Cortex of kidney (tissue), 1 donor: ENCODE measurements at places on chromosomes 4 and X.

GRCh38 chrX:8083286-8083685 lies 87.8 kb downstream of the VCX2 start:
- no peak for DNase-seq

GRCh38 chr4:187550256-187550950 lies 445.2 kb upstream of the ZFP42 start:
- DNase-seq: no peak

DNA sequence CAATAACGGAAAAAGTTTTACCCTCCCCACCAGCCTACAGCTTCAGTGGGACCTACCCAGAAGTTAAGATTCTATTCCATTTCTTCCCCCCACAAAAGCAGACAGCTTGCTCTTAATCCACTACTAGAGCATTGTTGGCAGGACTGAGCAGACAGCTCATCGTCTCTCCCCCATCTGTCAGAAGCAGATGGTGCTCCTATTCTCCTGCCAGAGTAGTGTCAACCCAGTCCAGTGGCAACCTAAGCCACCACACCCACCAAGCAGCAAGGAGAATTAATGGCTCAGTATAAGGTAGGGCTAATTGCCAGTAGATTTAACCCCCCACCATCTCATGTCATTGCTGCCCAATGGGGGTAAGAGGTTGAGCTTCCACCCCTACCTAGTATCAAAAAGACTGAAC lies 62.0 kb downstream of the AWAT2 start:
- DNase-seq: no peak

- no peak for DNase-seq
Measured at GRCh38 chr4:182142176-182143085, 100.8 kb upstream of the TENM3 start.

DNA sequence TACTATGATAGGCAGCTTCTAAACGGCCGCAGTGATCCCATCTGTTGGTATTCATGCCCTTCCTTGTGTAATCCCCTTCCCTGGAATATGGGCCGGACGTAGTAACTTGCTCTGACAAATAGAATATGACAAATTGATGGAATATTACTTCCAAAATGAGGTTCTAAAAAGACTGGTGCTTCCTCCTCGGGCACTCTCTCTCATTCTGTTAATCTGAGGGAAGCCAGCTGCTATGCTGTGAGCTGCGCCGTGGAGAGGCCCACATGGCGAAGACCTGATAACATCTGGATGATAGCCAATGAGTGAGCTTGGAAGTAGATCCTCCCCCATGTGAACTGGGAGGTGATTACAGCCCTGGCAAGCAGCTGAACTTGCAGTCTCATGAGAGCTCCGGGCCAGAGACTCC lies 27.2 kb upstream of the SLC25A4 start:
- no peak for DNase-seq

GRCh38 chr4:7750523-7750922 lies 189.1 kb downstream of the AFAP1 start:
- DNase-seq: no peak

- DNase-seq: no peak
Measured at GRCh38 chr4:1576304-1576960, 107.7 kb downstream of the FAM53A start.

DNA sequence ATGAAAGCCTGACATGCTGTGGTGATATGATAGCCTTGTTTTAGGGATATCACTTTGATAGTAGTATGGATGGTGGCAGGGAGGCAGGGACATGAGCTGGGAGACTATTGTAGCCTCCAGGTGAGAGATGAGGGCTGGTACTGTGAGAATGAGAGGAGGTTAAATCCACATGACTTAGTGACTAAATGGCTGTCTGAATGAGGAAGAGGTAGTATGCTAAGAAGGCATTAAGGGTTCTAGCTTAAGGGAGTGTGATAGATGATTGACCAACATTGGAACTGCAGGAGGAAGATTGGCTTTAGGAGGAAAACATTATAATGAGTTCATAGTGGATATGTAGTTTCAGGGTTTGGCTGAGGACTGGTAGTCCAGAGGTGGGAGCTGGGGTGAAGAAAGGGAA lies 195.0 kb upstream of the ANK2 start:
- DNase-seq: no peak

DNA sequence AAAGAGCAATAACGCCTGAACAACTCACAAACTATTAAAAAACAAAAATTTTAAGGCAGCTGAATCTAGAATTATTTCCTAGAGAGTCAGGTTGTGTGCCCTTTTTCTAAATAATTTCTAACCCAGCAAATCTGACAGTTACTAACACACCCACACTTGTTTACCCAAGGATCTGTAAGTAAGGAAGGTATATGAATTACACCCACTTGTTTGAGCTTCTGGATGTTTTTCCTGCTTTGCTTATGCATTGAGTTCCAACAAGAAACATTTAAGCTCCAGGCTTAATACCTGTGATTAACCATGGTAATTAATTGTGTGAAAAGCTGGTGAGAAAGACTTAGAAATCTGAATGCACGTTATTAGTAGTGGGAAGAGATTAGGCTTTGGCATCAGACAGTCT lies 1.5 kb downstream of the NIPAL1 start:
- no peak for DNase-seq

DNA sequence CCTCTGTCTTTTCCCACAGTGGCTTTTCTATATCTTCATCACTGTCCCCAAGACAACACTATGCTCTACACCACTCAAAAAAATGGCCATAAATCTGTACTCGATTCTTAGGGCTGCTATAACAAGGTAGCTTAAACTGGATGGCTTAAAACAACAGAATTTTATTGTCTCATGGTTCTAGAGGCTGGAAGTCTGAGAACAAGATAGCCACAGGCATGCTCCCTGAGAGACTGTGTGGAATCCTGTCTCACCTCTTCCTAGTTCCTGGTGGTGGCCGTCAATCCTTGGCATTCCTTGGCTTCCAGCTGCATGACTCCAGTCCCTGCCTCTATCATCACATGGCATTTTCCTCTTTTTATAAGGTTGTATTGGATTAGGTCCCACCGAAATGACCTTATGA lies 70.7 kb upstream of the DCLK2 start:
- no peak for DNase-seq

GRCh38 chrX:136839196-136839595 lies 41.3 kb downstream of the RBMX start:
- DNase-seq: no peak

GRCh38 chr4:124937993-124938392 lies 225.5 kb upstream of the ANKRD50 start:
- DNase-seq: no peak

- DNase-seq: no peak
Measured at GRCh38 chr4:4480205-4480604, 61.6 kb downstream of the STX18 start.

GRCh38 chr4:159278399-159278798 lies 175.5 kb downstream of the RAPGEF2 start:
- DNase-seq: no peak

DNA sequence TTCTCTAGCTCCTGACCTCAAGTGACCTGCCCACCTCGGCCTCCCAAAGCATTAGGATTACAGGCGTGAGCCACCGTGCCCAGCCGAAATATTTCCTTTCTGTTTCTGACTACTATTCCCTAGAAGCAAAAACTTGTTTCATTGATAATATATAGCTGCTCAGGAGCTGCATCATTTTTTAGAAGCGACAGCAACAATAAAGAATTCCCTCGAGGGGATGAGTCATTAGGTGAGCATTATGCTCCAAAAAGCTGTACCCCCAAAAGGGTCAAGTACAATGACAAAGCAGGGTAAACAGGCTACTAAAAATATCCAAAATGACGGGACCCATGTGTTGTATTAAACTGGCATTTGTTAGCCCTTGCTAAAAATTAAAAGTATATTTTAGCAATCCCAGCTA lies 67.0 kb downstream of the RBM47 start:
- DNase-seq: no peak

DNA sequence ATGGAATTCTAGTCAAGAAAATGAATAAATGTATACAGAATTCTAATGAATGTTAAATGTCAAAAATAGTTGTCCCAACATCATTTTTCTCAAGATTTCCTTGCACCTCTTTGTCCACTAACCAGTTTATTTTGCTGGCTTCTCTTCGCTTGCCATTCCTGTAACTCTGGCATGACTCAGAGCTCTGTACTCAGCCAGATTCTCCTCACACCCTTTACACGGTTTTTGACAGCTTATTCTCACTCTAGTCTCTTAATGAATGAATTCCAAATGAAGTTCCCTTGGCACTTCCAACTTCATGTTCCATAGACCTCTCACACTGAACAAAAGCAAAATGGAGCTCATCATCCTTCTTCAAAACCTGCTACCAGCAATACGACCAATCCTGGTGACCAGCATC lies 419.3 kb upstream of the SLIT2 start:
- DNase-seq: no peak

DNA sequence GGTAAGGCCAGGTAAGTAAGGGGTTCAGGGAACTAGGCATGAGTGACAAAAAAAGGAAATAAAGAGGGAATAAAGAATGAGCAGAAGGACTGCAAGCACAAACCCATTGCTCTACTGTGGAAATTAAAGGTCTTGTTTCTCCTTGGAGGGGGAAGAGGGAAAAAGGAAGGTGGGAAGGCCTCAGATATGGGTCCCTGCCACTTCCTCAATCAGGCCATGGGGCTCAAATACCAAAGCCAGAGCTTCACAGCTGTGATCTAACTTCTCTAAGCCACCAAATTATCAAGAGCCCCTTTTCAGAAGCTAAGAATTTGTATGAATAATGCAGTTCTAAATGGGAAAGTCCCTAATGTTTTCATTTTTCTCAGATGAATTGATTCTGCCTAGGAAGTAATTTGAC lies 4.7 kb downstream of the USP51 start:
- no peak for DNase-seq
